Posterior vena cava (tissue), 2 donors: ENCODE measurements at places on chromosomes 1 and 21. TPM values are rescaled to one million over a fixed set of nuclear protein-coding genes. Genes with fewer than 3 reads are reported as not detected.

DNA sequence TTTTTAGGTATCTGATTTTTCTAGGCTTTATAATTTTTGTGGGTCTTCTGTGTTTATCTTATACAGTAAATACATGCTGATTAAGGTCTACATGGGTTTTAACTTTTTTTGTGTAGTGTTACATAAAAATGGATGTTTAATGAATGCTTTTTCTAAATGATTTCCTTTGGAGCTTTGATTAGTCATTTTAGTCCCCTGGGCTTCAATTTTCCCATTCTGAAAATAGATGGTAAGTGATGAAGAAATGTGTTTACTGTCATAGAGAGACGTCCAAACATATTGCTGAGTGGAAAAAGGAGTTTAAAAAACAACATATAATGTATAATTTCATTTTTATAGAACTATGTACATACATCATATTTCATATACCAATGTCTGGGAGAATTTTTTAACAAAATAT is 140.9 kb upstream of the HMCN1 start:
- no peak for DNase-seq

PTPRU gene
- 12.3 TPM for total RNA-seq

DNA sequence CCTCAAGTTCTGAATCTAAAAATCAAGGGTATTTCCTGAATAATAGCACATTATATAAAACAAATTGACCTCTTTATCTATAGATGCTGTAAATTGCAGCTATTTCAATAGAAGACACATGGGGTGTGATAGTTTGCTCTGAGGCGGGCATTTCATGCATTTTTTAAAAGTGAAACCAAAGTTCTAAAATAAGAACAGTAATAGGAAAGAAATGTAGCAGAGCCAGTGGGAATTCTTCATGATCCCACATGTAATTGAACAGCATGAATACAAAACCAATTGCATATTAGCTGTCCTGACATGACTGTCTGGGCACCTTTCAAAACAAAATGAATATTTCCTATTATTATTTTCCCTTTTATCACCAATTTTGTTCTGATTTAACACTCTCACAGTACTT is 85.0 kb downstream of the RGS21 start:
- DNase-seq = no peak

- no peak for DNase-seq
Observed at GRCh38 chr1:109586055-109586454, 33.4 kb downstream of the GNAT2 start.

EPHA10 gene
- total RNA-seq = not detected

DNA sequence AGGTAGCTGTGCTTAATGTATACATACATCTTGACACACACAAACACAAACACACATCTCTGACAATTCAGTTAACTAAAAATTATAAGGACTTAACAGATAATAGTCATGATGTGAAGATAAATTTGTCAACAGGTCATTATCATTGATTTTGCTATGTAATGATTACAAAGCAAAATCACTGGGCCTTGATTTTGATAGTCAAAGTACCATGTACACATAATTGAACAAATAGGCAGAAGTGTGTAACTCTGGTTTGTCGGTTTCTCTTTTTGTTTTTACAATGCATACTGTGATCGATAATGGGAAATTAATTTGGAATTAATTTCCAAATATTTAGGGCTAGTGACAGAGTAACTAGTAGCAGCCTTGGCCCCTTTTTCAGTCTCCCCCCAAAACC is 30.8 kb downstream of the PTBP2 start:
- no peak for DNase-seq

PRRX1 gene
- 240 TPM for total RNA-seq

DNA sequence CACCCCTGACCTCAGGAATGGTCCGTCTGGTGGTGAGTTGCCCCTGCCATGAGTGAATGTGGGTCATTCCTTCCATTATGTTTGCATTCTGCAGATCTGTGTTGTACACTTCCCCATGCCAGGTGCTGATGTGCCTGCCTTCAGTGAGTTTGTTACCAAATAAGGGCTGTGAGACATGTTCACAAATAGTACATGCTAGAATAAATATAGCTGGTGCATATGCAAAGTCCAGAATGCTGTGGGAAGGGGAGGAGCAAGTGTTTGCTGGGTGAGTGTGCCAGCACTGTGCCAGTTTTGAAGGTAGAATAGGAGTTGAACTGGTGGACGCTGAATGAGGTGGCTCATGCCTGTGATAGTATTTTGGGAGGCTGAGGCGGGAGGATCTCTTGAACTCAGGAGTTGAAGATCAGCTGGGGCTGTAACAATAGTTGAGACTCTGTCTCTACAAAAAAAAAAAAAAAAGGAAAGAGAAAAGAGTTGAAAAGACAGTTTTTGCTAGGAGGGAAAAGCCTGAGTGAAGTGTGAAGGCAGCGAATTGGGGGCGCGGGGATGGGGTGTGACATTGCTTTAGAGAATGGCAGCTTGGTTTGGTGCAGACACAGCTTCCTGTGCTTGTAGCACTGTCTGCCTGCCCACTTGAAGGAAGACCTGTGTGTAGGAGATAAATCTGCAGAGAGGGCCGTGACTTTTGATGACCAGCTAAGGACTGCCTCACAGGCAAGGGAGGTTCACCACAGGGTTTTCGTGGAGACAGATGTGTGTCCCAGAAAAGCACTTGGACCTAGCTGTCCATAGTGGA is 61.1 kb downstream of the LGR6 start:
- DNase-seq = peak; percentile 51

GRCh38 chr1:164660412-164660772 is 101.4 kb downstream of the PBX1 start:
- no peak for DNase-seq

DNA sequence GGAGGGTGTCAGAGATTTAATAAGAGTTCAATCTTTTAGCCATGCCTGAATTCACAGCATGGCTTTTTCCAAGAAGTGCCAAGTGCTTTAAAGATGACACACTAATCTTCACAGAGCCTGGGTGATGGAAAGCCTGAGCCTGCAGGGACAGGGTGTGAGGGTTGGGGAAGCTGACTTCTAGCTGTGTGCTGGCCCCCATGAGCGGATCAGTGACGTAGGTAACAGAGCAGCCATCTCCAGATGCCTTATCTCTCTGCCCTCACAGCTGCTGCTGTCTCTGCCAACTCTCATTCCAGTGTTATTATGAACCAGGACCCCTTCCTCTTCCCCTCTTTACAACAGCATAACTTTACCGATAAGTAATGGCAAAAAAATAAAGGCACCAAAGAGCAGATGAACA is 30.6 kb downstream of the FAM78B start:
- no peak for DNase-seq

- DNase-seq = no peak
Observed at GRCh38 chr21:33931799-33932390, 16.3 kb upstream of the ATP5PO start.

- peak; percentile 93 for DNase-seq
Observed at GRCh38 chr1:155961937-155962336, 16.4 kb downstream of the ARHGEF2 start.

DNA sequence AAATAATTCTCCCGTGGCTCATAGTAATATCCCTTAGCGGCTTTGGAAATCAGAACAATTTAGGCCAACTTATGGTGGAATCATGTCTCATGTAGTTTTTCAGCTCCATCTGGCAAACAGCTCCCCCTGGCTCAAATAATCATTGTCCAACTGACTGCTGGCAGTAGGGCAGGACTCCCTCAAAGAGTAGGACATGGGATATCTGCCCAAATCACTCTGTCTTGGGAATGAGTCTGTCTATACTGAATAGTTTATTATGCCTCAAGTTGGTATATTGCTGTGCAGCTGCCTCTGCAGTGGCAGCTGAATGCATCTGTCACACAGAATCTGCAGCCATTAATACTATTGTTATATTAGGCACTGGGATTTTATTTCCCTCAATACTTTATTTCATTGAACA is 255.7 kb downstream of the COL11A1 start:
- DNase-seq = no peak

GRCh38 chr1:232123775-232124659 is 497.4 kb downstream of the DISC1 start:
- no peak for DNase-seq

- DNase-seq = peak; percentile 40
Observed at GRCh38 chr21:41970106-41970391, 16.2 kb upstream of the C2CD2 start.

GRCh38 chr1:52153010-52153409 is 11.1 kb downstream of the ZFYVE9 start:
- DNase-seq = no peak

- no peak for DNase-seq
Observed at GRCh38 chr1:21914450-21914849, 22.7 kb downstream of the HSPG2 start.

DNA sequence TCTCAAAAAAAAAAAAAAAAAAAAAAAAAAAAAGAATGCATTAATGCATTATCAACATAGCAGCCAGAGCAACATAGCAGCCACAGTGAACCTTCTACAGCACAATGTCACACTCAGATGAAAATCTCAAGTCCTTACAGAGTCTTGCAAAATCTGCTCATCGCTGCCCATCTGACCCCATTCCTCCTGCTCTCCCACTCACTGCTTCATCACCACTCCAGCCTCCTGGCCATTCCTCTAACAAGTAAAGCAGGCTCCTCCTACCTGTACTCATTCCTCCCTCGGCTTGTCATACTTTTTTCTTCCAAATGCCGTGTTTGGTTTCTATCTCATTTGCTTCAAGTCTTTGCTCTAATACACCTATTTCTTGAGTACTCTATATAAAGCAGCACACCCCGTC is 29.5 kb downstream of the BRINP2 start:
- no peak for DNase-seq

DNA sequence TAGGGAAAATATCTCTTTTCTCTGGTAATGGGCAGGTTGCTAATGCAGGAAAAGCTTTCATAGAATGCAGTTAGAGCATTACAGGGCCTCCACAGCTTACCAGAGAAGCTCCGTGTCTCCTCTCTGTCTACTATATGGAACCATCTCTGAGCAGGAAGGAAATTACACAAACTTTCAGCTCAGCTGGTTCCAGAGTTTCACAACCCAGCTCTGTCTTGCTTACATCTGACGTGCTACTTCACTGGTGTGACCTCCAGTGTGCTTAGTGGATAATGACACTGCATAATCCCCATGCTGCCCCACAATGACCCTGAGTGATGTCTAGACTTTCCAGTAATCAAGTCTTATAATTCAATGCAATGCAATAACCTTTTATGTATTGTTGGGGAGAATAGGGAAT is 4.3 kb upstream of the FGGY start:
- no peak for DNase-seq

DNA sequence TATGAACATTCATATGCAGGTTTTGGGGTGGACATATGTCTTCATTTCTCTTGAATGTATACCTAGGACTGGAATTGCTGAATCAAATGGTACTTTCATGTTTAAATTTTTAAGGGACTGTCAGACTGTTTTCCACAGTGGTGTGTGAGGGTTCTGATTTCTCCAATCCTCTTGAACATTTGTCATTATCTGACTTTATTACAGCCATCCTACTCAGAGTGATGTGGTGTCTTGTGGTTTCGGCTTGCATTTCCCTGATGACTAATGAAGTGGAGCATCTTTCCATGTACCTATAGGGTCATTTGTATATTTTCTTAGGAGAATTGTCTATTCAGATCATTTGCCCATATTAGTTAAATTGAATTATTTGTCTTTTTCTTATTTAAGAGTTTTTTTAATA is 35.4 kb upstream of the ZNF281 start:
- DNase-seq = no peak

GRCh38 chr1:44652445-44653106 is 21.7 kb downstream of the TMEM53 start:
- peak; percentile 93 for DNase-seq

DNA sequence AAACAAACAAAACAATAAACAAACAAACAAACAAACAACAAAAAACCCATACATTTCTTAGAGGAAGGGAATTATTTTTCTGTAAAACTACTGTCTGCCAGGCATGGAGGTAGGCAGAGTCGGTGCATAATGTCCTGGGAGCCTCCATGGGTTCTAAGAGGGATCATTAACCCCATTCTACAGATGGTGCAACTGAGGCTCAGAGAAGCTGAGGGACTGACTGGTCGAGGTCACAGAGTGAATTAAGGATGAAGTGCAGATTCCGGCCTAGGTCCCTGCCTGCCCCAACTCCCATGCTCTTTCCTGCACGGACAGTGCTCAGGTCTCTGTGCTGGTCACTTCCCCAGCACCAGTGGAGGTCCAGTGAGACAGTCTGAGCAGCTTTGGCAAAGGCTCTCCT is 15.8 kb upstream of the WNT4 start:
- DNase-seq = no peak

DNA sequence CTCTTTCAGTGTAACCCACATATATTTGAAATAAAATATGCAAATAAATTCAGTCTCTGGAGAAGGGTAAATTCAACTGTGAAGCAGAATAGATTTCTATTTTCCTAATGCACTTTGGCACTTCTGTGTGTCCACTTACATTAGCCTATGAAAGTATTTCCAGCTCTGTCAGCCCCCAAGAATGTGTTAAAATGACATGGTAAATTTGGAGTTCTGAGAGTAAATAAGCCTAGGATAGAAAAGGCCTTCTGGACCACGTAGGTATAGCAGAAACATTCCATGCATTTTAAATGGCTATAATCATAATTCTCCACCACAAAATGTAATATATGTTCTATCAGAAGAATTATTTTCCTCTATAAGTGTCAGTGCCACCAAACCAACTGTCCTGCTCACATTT is 276.2 kb downstream of the NEGR1 start:
- no peak for DNase-seq

- no peak for DNase-seq
Observed at GRCh38 chr1:116817582-116818064, 63.4 kb downstream of the CD2 start.

ABCA4 gene
- total RNA-seq = 0.42 TPM

TAS1R1 gene
- total RNA-seq = not detected

DNA sequence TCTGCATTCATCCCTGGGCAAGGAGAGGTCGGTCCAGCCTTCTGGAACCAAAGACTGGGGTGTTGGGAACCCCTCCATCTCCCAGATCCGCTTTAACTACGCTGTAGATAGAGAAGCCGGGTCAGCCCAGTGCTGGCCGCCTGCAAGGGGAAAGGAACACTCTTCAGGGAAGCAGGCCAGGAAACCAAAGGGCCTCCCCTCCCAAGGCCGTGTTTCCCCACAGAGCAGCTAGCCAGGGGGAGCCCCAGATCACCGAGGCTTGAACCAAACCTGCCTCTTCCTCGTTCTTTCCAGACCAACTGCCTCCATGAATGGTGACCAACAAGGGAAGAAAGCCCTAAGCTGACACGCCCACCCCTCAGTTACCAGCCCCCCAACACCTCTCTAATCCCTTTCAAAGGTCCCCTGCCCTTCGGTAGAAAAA is 1.2 kb upstream of the CHD5 start:
- no peak for DNase-seq

PGBD5 gene
- 0.43 TPM for total RNA-seq

GRCh38 chr1:32869923-32870614 is 643 bp downstream of the FNDC5 start:
- no peak for DNase-seq

DNA sequence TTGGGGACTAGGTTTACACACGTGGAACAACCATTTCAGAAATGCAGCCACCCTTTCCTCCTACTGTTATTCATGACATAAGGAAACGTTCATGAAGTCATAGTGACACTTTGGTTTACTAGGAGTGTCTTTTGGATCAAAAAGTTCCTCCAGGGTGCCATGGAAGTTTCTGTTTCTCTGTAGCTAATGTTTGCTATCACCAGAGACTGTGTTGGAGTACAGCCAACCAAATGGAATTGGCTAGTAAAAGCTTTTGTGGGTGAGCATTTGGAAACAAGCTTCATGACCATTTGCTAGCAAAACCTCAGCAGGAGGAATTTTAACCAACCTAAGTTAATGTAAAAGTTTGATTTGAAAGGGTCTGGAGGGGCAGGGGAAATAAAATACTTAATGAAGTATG is 43.9 kb upstream of the ADGRL2 start:
- no peak for DNase-seq
